ENCODE measurements at places on chromosomes 5 and 9. TPM values are rescaled to one million over a fixed set of nuclear protein-coding genes. Genes with fewer than 3 reads are reported as not detected.

ZDHHC11 gene
- total RNA-seq, result not detected

WDR38 gene
- not detected for total RNA-seq

DEPDC1B gene
- 14.5 TPM for total RNA-seq

ZNF608 gene
- total RNA-seq, result 17.2 TPM

PKD2L2 gene
- total RNA-seq, result not detected

SEMA5A gene
- 9.1 TPM for total RNA-seq

PKN3 gene
- total RNA-seq, result 13.6 TPM

ABO gene
- total RNA-seq, result not detected

DOCK8 gene
- not detected for total RNA-seq

PCDHB4 gene
- total RNA-seq, result not detected

PCDHGB2 gene
- total RNA-seq, result not detected

GOLPH3 gene
- total RNA-seq, result 44.3 TPM

PCDHGA2 gene
- total RNA-seq, result 2.1 TPM

TAF11L5 gene
- not detected for total RNA-seq

Data from SJSA1 (cell line).